Esophagus squamous epithelium (tissue), 5 donors: ENCODE measurements at places on chromosomes 4 and X. TPM values are rescaled to one million over a fixed set of nuclear protein-coding genes. Genes with fewer than 3 reads are reported as not detected.

NAP1L2 gene
- total RNA-seq = 0.76 TPM

ADAMTS3 gene
- not detected for total RNA-seq

SLC10A6 gene
- 55.4 TPM for total RNA-seq

TCEAL7 gene
- not detected for total RNA-seq

HTRA3 gene
- total RNA-seq = 13.0 TPM

USP17L24 gene
- total RNA-seq = not detected

RAB9B gene
- total RNA-seq = 0.23 TPM

DNA sequence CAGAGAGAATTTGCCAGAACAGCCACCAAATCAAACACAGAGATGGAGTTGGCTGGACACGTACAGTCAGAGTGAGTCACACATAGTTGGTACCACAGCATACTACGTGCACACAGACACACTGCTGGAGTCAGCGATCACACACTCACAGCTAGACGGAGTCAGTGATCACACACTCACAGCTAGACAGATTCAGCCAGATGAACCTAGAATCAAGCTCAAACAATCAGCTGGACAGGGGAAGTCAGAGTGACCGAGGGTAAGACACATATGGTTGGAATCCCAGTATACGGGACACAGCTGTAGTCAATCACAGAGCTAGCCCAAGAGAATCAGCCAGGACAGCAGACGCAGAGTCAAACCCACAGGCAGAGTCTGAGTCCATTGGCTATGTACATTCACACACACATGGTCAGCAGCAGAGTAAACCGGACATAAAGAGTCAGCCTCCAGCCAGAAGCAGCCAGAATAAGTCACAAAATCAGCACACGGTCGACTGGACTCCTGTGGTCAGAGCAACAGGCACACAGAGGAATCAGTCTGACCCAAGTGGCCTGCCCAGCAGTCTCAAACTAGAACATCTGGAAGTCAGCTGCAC lies 4.6 kb downstream of the SLC38A5 start:
- no peak for DNase-seq

DNA sequence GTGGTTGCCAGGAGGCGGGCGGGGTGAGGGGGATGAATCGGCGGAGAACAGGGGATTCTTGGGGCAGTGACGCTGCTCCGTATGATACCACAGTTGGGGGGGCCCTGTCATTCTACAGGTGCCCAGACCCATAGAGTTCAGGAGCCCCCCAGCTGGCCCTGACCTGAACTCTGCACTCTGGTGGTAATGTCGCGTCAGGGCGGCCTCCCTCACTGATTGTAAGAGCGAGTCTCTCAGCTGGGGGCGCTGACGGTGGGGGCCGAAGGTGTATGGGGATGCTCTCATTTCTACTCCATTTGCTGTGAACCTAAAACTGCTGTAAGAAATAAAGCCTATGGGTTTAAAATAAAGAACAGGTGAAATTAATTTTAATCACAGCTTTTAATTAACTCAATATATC lies 91.8 kb upstream of the PSAPL1 start:
- DNase-seq = no peak

DNA sequence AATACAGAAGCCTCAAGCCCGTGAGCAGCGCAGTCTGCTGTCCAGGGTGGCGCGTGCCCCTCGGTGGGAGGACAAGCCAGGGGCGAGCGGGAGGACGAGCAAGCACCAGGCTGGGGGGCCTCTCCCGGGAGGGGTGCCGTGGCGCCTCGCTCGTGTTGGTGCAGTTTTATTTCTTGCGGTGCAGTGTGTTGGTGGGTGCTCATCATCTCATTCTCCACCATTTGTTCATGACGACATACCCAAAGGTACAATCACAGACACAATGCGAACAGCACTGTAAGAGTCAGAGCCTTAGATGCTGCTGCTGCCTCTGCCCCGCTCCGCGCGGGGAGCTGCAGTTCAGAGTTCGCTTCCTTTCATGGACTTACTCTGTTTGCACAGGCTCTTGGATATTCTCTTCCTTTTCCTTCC lies 30.3 kb downstream of the RGS12 start:
- DNase-seq = no peak

GRCh38 chr4:15007201-15007600 lies 4.9 kb downstream of the CPEB2 start:
- no peak for DNase-seq

GRCh38 chr4:42653626-42654560 lies 3.0 kb downstream of the ATP8A1 start:
- DNase-seq = no peak

DNA sequence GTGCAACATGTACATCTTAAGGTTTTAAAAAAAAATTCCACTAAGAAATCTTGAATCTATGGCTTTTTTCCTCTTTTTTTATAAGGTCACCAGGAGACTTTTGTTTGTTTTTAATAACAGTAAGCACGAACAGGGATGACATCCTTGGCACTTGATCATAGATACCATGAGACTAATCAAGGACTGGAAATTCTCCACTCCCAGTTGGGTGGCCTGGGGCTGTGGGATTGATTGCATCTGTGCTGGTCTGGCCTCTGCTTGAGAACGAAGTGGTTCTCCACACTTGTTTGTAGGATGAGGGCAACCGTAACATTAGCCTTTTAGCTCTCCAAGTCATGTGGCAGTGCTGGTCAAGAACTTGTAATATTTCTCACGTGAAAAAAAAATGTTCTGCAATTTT lies 35.4 kb downstream of the SNX25 start:
- DNase-seq = no peak

- no peak for DNase-seq
Observed at GRCh38 chr4:3792813-3793212, 26.6 kb downstream of the ADRA2C start.

GRCh38 chr4:87985097-87985886 lies 9.8 kb downstream of the SPP1 start:
- DNase-seq = no peak

DNA sequence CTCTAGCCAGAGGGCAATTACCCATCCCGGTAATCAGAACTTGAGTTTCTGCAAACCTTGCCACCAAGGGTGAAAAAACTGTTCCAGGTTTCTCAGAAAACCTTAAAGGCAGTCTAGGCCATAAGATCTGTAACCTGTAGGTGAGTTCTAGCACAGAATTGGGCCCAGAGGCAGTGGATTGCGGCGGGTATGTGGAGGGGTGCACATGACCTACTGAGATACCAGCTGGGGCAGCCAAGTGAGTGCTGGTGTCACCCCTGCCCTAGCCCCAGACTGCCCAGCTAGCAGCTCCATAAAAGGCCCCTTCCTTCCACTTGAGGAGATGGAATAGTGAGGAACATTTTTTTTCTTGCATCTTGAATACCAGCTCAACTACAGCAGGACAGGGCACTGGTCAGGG lies 176.7 kb downstream of the SMARCA1 start:
- no peak for DNase-seq

- no peak for DNase-seq
Observed at GRCh38 chr4:135123632-135124031, 922.0 kb upstream of the PABPC4L start.

GRCh38 chrX:135463937-135464336 lies 42.2 kb downstream of the SMIM10L2A start:
- DNase-seq = no peak

GRCh38 chr4:145003675-145004074 lies 94.3 kb downstream of the ANAPC10 start:
- no peak for DNase-seq

DNA sequence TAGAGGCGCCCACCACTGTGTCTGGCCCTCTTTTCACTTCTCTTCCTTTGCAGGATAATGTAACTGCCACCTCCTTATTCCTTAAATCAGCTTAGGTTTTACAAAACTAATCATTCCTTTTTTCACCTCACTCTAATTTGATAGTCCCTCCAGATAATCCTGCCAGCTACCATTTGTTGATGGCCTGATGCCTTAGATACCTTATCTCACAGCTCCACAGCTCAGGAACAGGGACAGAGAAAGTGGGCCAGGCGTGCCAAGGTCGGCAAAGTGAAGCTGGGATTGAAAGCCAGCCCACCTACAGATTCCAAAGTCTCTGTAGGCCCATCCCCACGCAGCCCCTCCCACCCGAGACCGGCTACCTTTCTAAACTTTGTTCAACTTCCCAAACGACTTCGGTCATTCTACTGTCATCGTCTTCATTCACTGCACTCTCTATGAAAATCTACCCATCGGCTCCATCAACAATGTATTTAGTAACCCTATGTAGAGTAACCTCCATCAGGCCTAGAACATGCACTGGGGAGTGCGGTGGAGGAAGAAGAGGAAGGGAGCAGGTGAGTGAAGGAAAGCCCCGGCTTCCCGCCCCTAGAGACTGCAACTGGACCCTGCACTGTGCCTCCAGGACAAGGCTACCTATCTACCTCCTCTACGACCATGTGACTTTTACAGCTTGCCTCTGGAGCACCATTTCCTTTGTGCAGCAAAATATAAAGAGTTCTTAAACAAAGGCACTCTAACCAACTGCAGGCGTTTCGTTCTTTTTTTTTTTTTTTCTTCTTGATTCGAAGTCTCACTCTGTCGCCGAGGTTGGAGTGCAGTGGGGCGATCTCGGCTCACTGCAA lies 1.5 kb downstream of the CASP6 start:
- no peak for DNase-seq

DNA sequence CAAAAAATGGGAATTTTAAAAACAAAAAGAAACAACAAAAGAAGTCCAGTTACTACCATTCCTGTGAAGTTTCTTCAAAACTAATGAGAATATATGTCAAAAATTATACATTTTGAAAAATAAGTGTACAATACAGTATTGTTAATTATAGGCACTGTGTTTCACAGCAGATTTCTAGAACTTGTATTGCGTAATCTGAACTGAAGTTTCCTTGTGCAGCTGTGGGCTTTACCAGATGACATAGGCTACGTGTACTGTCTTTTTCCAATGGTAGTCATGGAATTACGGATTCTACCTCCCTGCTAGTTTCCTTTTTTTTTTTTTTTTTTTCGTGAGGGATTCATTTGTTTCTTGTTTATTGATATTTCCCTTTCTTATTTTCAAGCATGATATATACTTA lies 113.8 kb upstream of the GABRA2 start:
- no peak for DNase-seq

DNA sequence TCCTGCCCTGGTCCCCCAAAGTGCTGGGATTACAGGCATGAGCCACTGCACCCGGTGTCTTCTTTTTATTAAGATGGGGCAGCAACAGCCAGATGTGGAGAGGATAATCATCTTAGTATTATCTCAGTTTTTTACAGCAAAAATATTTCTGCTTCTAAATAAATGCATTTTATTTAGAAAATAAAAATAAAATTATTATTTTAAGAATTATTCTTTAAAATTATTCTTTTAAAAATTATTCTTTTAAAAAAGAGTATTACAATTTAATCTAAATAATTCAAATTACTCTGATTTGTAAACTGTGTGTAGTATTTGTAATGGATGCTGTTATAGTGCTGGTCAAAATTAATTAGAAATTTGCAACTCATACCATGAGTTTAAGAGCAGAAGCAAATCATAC lies 67.6 kb downstream of the ARFIP1 start:
- no peak for DNase-seq

- DNase-seq = no peak
Observed at GRCh38 chrX:117743469-117744251, 372.9 kb downstream of the KLHL13 start.
